ENCODE measurements at places on chromosomes 3 and 15. TPM values are rescaled to one million over a fixed set of nuclear protein-coding genes. Genes with fewer than 3 reads are reported as not detected.

- DNase-seq = no peak
- no peaks in the 10 kb centered on the region for H3K27me3 ChIP-seq
- H3K36me3 ChIP-seq = no peaks in the 10 kb centered on the region
Observed at GRCh38 chr3:154656486-154656885, 226.5 kb upstream of the GPR149 start.

- H3K36me3 ChIP-seq = no peaks in the 10 kb centered on the region
- DNase-seq = no peak
- H3K27me3 ChIP-seq = no peaks in the 10 kb centered on the region
- no peak overlapping the region for H3K4me3 ChIP-seq
- no peak overlapping the region for H3K27ac ChIP-seq
Observed at GRCh38 chr3:187120326-187120725, 19.0 kb downstream of the RPL39L start.

DNA sequence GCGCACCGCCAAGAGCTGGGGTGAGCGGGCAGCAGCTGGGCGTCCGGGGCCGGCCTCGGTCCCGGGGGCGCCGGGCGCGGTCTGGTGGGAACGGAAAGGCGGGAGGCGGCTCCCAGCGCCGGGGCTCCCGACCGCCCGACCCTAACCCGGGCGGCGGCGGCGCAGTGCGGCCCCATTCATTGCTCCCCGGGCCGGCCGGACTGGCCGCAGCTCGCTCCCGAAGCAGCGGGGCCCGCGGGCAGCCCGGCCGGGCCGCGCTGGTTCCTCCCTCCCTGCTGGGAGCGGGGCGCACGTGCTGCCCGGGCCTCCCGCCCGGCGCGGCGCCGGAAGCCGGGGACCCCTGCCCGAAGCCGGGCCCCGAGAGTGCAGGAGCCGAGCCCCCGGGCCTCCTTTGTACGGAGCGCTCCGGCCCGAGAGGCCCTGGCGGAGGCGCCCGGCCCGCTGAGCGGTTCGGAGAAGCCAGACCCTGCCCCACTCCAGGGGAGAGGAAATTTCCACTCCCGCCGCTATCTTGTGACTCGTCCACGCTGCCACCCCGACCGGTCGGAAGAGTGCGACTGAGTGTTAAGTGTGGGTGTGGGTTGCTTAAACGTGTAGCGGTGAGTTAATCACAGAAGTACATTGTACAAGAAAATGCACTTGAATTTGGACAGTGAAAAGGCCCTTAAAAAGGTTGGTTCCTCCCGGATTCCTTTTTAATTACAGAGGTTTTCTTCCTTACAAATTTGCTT is 613 bp downstream of the ATP1B3 start:
- peaks cover 41% of the 10 kb centered on the region for H3K4me1 ChIP-seq
- peak overlapping the region; percentile 100 for H3K27ac ChIP-seq

Gene CD200
- total RNA-seq = 3.9 TPM

Gene LINGO1
- 4.7 TPM for total RNA-seq

Gene HRH1
- total RNA-seq = 9.3 TPM

Gene LRRN1
- total RNA-seq = 1.7 TPM

GRCh38 chr3:113275583-113275928 is 64.2 kb downstream of the BOC start:
- H3K36me3 ChIP-seq = no peaks in the 10 kb centered on the region
- no peaks in the 10 kb centered on the region for H3K27me3 ChIP-seq
- peak overlapping the region; percentile 83 for H3K27ac ChIP-seq
- no peak overlapping the region for H3K4me3 ChIP-seq
- DNase-seq = no peak
- peaks cover 22% of the 10 kb centered on the region for H3K4me1 ChIP-seq

Gene TTLL13
- not detected for total RNA-seq

DNA sequence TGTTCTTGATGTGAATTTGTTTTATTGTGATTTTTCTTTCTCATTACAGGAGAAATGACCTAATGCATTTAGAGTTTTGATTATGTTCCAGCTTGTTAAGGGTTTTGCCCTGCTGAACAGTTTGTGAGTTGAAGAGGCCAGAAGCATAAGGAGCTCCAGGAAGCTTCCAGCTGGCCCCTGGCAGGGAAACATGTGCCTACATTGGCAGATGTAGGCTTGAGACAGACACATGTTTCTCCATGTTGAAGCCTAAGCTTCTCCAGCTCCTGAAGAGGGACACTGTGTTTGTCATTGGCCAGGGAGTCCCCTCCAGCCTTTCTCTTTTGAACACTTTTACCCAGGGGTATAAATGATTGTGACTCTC is 88.4 kb downstream of the ASB7 start:
- no peaks in the 10 kb centered on the region for H3K27me3 ChIP-seq
- no peak overlapping the region for H3K4me3 ChIP-seq
- no peak for DNase-seq

DNA sequence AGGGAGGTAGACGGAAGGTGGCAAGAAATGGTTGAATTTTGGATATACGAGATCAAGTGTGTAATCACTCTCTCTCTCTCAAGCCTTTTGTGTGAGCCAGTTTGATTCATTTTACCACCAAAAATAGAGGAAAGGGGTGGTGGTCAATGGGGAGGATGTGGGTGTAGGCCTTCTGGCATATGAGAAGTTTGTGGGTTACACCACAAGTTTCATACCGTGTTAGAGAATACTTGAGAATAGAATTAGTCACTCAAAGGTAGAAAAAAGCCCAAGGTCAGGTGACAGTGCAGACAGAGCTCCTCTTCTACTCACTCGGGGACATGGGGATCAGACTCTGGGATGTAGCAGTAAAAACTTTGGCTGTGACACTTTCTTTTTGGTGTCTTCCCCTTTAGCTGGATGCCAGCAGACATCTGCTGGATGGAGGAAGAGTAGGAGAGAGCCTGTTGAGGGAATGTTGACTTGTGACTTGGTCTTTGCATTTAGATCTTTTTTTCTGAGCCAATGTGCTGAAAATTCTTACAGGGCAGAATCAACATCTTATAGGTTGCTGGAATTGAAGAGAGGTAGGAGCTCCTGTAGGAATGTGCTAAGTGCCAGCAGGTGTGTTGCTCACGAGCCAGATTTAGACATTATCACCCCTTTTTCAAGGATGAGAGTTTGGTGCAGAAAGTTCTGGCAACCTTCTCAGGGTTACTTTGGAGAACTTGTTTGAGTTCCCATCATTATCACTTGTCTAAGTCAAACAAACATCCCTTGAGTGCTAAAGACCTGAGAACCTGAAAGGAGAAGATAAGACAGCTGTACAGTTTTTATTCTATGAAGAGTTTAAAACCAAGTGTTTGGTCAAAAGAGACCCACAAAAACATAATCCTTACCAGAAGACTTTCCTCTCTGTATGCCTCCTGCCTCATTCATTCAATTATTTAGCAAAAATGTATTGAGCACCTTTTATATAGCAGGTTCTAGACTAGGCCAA is 43.9 kb upstream of the RYK start:
- H3K27me3 ChIP-seq = no peaks in the 10 kb centered on the region
- H3K36me3 ChIP-seq = no peaks in the 10 kb centered on the region
- peaks cover 14% of the 10 kb centered on the region for H3K4me1 ChIP-seq
- DNase-seq = no peak
- H3K4me3 ChIP-seq = no peak overlapping the region

Gene C3orf70
- total RNA-seq = 5.6 TPM

- no peak overlapping the region for H3K4me3 ChIP-seq
- H3K4me1 ChIP-seq = no peaks in the 10 kb centered on the region
- H3K36me3 ChIP-seq = no peaks in the 10 kb centered on the region
- DNase-seq = no peak
Observed at GRCh38 chr3:70608434-70608833, 296.0 kb upstream of the MDFIC2 start.

Gene SPSB4
- 0.98 TPM for total RNA-seq

GRCh38 chr15:94297558-94297957 is 66.2 kb downstream of the MCTP2 start:
- H3K36me3 ChIP-seq = no peaks in the 10 kb centered on the region
- H3K4me3 ChIP-seq = no peak overlapping the region
- no peaks in the 10 kb centered on the region for H3K4me1 ChIP-seq
- no peak overlapping the region for H3K27ac ChIP-seq

DNA sequence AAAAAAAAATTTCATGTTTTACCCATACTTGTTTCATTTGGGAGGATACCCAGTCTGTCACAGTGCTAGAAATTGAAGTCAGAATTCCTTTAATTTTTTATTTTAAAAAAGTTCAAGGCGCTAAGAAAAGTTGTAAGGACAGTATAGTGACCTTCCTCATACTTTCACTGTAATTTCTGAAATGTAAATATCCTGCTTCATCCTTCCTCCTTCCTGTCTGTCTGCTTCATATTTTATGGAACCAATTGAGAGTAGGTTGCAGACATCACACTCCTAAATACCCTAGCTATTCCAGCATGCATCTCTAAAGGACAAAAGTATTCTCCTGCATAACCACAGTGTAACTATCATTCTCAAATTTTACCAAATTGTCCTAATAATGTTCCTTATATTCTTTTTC is 35.8 kb downstream of the CMTM8 start:
- no peaks in the 10 kb centered on the region for H3K4me1 ChIP-seq
- H3K36me3 ChIP-seq = no peaks in the 10 kb centered on the region
- no peak overlapping the region for H3K4me3 ChIP-seq
- DNase-seq = no peak

- no peak overlapping the region for H3K27ac ChIP-seq
- H3K27me3 ChIP-seq = no peaks in the 10 kb centered on the region
- no peak overlapping the region for H3K4me3 ChIP-seq
- no peaks in the 10 kb centered on the region for H3K4me1 ChIP-seq
- DNase-seq = no peak
Observed at GRCh38 chr3:17261627-17262369, 377.0 kb downstream of the PLCL2 start.

GRCh38 chr3:196837819-196838420 is 29.8 kb upstream of the SENP5 start:
- H3K4me3 ChIP-seq = no peak overlapping the region
- H3K36me3 ChIP-seq = no peaks in the 10 kb centered on the region
- H3K27me3 ChIP-seq = no peaks in the 10 kb centered on the region
- DNase-seq = no peak
- no peak overlapping the region for H3K27ac ChIP-seq
- H3K4me1 ChIP-seq = no peaks in the 10 kb centered on the region

- DNase-seq = no peak
- no peak overlapping the region for H3K4me3 ChIP-seq
- H3K36me3 ChIP-seq = no peaks in the 10 kb centered on the region
- H3K4me1 ChIP-seq = no peaks in the 10 kb centered on the region
- no peaks in the 10 kb centered on the region for H3K27me3 ChIP-seq
- no peak overlapping the region for H3K27ac ChIP-seq
Observed at GRCh38 chr3:78255403-78255802, 1215.5 kb downstream of the ROBO2 start.

DNA sequence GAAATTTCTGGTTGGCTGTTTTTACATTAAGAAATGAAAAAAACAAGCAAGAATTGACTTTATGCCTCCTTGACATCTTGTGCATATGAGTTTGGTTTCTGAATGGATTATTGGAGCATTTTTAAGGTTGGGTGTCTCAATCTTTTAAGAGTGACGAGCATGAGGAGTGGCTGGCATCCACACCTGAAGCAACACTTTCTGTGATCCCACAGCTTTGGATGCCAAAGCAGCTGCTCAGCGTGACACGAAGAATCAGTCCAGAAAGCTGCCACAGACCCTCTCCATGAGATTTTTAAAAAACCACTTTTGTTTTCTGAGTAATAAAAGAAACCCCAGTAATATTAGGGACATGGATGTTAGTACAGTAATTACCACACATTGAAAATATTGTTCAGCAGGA is 154.5 kb downstream of the KLF13 start:
- H3K27me3 ChIP-seq = no peaks in the 10 kb centered on the region
- peaks cover 45% of the 10 kb centered on the region for H3K4me1 ChIP-seq

DNA sequence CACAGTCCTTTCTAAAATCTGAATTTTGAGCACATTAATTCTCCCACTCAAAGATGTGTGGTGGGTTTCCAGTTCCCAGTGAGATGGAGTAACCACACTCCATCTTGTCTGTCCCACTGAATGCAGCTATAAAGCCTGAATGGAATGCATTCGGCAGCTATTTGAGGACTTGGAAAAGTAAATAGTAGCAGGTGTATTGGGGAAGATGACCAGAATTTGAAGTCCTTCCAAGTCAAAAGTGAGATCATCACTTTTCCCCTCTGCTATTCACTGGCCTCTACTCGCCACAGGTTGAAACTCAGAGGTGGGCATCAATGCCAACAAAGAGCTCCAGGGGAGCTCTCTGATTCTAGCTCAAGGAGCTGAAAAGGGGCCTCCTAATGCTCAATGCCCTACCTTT is 8.1 kb upstream of the GNB5 start:
- H3K4me3 ChIP-seq = no peak overlapping the region
- no peak overlapping the region for H3K27ac ChIP-seq
- peaks cover 4% of the 10 kb centered on the region for H3K36me3 ChIP-seq

Gene SNTN
- total RNA-seq = not detected

Gene MASP1
- 172 TPM for total RNA-seq

DNA sequence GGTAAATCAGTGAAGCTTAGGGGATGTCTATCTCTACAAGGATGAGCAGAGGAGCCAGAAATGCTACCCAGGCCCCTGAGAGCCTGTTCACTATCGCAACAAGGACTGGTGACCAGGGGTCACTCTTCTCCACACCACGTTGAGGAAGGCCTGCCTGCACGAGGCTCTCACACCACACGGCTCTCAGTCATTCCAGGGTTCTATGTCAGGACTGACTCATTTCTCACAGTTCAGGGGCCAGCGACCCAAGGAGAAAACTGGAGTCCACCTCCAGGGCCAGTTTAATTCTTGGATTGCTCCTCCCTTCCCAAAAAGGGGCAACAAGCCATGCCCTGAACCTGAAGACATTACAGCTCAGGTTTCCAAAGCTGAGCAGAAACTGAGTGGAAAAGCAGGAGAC is 33.9 kb downstream of the ANP32A start:
- peaks cover 25% of the 10 kb centered on the region for H3K36me3 ChIP-seq
- H3K4me3 ChIP-seq = no peak overlapping the region
- no peak overlapping the region for H3K27ac ChIP-seq
- H3K4me1 ChIP-seq = peaks cover 49% of the 10 kb centered on the region

DNA sequence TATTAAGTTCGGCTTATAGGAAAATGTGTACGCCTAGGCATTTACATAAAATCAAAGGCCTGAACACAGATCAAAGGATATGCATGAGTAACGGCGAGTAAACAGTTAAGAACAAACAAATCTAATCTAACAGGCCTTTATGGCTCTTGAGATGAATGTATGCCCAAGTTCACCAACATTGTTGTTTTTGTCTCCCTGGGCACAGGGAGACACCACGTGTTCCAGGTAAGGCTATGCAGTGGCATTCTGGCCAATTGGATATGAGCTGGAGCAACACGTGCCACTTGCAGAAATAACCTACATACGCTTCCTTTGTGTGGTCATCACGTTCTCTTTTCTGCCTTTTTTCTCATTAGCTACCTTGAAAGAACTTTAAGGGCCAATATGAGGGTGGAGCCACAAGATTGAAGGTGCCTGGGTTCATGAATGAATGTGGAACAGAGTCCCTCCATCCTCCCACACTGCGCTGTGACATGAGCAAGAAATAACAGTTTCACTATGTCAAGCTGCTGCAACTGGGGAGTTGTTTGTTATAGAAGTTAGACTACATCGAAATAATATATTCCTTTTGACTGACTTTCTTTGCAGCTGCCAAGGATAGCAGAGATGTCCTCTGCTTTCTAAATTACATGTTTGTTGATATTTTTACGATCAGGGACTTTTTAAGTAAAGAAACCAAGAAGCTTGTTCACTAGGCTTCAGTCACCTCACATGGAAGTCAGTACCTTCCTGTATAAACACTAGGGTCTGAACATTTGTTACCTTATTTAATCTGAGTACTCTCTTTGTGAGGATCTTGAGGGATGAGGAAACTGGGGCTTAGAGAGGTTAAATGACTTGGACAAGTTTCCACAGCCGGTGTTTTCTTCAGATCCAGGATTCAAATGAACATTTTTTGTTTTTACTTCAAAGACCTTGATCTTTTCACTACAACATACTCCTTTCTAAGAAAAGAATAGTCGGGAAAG is 427.5 kb upstream of the TBL1XR1 start:
- peaks cover 3% of the 10 kb centered on the region for H3K4me1 ChIP-seq
- DNase-seq = no peak
- H3K27ac ChIP-seq = no peak overlapping the region
- no peak overlapping the region for H3K4me3 ChIP-seq
- H3K27me3 ChIP-seq = no peaks in the 10 kb centered on the region
